ENCODE measurements at places on chromosomes 2 and 18.

- no peak for DNase-seq
Measured at GRCh38 chr2:131058920-131059319, 34.3 kb downstream of the FAM168B start.

- no peak for DNase-seq
Measured at GRCh38 chr2:49798570-49798969, 644.3 kb upstream of the FSHR start.

DNA sequence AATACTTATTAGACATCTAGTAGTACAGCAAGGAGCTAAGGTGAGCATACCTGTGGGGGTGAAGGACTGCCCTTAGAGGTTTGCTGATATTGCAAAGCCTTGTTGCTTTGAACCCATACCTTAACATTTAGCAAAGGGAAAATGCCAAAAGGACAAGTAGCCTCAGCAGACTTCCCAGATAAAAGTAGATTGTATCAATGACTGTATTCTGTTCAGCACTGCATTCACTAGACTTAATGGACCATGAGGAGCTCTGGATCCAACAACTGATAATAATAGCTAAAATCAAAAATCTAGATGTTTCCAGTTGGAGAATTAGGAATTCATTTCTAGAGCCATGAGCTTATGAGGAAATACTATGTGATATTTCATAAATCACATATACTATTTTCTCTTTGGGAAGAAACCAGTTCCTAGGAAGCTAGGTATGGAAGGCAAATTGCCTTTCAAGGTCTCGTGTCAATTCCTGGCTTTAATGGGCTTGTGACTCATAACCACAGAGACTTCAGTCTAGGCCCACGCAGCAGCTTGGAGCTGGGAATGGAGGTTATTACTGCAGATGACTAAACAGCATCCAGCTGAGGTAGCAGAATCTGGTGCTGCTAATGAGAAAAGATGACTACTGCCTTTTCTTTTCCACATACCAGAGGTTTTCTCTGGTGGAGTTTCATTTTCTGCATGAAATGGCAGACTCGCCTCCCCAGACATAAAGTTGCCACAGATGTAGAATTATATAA is 191.2 kb upstream of the NABP1 start:
- no peak for DNase-seq

DNA sequence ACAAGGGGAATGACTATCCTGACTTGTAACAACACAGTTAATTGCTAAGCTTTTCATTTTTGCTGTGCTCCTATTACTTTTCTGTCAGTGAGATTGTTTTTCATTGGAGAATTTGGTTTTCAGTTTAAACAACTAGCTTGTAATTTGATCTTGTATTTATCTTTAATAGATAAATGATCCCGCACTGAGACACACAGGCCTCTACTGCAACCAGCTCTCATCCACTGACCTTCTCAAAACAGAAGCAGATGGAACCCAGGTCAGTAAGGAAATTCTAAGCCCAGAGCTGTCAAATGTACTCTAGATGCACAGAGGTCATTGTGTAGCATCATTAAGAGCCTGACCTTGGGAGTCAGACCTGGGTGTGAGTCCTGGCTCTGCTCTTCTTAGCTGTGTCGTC is 30.7 kb downstream of the PTRHD1 start:
- no peak for DNase-seq

DNA sequence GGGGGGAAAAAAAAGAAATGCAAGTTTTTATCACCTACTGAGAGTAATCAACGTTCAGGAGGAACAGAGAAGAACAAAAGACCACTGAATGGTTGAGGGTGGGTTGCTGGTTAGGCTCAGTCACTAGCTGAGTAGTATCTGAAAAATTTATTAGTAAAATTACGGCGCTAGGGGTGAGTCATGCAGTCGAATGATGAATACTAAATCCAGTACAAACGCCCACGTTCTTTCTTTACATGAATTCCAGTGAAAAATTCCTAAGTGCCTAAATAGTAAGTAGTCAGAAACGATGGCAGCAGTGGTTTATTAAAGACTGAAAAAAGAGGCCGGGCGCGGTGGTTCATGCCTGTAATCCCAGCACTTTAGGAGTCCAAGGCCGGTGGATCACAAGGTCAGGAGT is 52.0 kb downstream of the TEKT4 start:
- DNase-seq = no peak

DNA sequence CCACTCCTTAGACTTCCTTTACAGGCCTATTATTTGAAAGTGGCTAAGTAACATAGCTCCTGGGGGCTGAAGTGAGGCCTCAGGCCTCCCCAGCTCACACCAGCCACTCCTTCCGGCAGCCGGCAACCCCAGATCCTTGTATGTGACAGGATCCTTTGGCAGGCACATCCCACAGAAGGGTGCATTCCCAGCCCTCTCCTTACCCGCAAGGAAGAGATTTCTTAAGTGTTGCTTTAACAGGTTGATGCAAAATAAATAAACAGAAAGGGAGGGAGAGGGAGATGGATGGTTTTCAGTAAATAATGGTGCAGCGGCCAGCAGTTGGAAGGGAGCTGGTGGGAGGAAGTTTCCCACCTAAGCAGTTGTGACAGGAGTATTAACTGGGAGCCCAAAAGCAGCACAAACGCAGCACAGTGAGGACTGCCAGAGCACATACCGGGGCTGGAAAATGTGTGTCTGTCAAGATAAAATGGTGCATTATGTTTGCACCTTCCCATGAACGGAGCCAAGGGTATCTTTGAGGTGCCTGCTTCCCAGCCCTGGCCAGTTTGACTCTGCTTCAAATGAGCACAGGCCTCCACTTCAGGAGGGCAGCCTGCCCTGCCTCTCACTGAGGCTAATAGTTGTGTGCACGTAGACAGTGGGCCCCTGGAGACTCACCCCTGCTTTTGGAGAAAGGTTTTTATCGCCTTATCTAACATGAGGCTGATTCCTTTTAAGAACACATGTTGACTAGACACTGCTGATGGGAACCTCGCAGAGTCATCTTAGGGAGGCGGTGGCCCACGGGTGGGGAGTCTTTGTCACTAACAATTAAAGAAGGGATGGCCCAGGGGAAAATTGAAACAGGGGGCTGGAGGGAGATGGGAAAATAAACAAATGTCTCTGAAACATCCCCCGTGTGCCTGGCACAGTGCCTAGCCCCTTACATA is 32.8 kb downstream of the NRP2 start:
- no peak for DNase-seq

- DNase-seq = no peak
Measured at GRCh38 chr2:173157676-173158293, 82.1 kb downstream of the MAP3K20 start.

GRCh38 chr2:108588070-108588668 is 53.9 kb downstream of the LIMS1 start:
- DNase-seq = peak; percentile 92

- no peak for DNase-seq
Measured at GRCh38 chr2:218717262-218717661, 6.6 kb downstream of the TTLL4 start.

GRCh38 chr2:149394864-149395263 is 64.5 kb downstream of the LYPD6 start:
- no peak for DNase-seq

DNA sequence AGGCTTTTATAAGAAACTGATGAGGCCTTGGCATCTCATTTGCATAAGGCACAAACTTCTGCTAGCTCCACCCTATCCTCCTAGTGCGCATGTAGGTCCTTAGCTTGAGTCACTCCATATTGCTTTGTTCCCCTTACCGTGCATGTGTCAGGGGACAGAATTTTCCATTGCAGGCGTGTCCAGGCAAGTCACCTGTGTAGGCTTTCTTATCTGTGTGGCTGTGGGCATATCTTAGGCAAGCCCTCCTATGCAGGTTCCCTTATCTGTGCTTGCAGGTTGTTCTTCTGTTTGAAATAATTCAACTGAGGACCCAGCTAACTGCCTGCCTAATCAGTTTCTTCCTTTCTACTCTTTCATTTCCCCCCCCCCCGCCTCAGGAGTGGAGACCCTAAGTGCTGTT is 63.3 kb upstream of the CDCA7 start:
- no peak for DNase-seq

DNA sequence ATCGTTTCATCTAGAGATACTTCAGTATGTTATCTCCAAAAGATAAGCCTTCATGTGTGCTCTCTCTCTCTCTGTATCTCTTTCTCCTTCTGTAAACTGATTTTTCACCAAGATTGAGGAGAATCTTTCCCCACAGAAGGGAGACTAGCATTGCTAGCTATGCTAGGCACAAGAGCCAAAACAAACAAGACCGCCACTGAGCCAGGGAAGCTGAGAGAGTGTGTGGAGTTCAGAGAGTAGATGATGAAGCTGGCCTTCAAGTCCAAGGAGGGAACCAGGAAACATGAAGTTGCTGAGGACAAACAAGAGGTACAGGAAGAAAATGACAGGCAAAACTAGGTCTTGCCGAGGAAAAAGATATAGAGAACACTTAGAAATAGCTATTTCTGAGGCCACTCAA is 23.4 kb downstream of the DAPL1 start:
- DNase-seq = no peak

DNA sequence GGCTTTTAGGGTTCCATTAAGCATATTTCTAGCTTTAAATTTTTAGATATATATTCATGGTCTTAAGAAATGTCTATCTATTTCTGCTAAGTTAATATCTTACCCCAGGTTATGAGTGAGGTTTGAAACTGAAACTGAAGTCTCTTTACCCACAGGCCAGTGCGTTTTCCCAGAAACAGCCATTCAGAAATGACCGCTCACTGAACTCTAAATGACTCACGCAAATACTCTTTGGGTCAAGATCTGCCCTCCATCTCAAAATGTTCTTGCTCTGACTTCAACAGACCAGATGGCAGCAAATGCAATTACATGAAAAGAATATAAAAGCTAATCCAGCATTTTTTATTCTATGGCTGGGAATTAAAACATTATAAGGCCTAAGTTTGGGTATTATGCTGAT is 315.2 kb downstream of the TDRD15 start:
- no peak for DNase-seq
